NCI-H226 (cell line): ENCODE measurements at places on chromosomes 5 and 9.

GRCh38 chr5:157473383-157474320 lies 13.6 kb downstream of the NIPAL4 start:
- no peak for DNase-seq

- DNase-seq: no peak
Measured at GRCh38 chr5:124514956-124515355, 231.5 kb downstream of the ZNF608 start.

- no peak for DNase-seq
Measured at GRCh38 chr9:113501129-113501686, 37.7 kb downstream of the RGS3 start.

DNA sequence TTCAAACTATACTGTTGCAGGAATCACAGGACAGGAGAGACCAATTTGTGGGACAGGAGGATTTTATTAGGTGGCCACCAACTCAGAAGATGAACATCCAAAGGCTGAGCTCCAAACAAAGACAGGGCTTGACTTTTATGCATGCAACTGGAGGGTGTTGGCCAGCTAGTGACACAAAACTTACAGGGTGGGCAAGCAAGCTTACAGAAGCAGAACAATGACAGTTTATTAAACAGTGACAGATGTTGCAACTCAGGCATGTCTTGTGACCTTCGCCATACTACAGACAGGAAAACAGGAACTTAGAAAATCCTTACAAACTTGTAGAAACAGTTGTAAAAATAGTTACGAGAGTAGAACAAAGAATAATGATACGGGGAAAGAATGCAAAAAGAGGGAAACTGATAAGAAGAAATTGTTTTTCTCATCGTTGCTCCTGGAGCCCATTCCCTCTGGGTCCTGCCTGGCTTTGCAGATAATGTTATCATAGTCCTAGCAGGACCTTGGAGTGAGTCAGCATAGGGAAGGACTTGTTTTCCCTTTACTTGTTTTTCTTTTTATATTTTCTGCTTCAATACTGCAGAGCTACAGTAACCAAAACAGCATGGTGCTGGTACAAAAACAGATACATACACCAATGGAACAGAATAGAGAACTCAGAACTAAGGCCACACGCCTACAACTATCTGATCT lies 2083.0 kb upstream of the ACO1 start:
- DNase-seq: no peak

- DNase-seq: no peak
Measured at GRCh38 chr5:143322176-143322575, 81.3 kb downstream of the NR3C1 start.

- no peak for DNase-seq
Measured at GRCh38 chr5:61084658-61085057, 77.6 kb downstream of the SMIM15 start.

DNA sequence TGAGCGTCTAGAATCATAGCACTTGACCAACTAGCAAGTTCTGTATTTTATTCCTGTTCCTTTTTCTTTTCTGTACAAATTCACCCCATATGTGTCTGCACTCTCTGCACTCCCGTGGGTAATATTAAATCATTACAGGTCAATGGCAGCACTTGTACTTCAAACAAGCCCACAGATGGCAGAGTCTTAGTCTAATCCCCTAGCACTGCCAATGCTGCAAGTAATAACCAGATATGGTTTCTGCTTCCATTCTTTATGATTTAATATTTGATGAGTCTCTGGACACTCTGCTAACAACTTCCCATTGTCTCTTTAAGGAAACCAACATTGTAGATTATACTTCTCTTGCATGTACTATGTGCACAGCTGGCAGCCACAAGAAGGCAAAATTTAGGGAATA lies 343.8 kb upstream of the CHD1 start:
- no peak for DNase-seq

GRCh38 chr9:2109069-2109650 lies 94.0 kb downstream of the SMARCA2 start:
- DNase-seq: no peak

GRCh38 chr9:100441911-100442361 lies 15.0 kb downstream of the MSANTD3 start:
- DNase-seq: no peak

GRCh38 chr5:121851643-121852574 lies at the start of gene FTMT:
Gene FTMT, plus strand, starts transcription at chr5:121851882. Its CDS starts 82 bp downstream, at chr5:121851964.
- no peak for DNase-seq

DNA sequence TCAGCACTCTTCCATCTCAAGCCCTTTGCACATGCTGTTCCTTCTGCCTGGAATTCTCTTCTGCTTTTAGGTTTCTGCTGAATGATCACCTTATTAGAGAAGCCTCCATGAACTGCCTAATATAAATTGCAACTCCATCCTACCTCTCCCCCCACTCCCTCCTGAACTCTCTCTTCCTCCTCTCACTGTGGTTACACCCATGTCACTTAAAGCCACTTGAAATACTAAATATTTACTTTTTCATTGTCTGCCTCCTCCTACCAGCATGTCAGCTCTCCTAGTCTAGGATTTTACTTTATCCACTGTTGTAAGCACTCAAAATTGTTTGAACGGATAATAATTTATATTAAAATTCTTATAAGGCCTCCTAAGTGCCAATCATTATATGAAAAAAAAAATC lies 43.8 kb downstream of the ACTL7B start:
- no peak for DNase-seq

DNA sequence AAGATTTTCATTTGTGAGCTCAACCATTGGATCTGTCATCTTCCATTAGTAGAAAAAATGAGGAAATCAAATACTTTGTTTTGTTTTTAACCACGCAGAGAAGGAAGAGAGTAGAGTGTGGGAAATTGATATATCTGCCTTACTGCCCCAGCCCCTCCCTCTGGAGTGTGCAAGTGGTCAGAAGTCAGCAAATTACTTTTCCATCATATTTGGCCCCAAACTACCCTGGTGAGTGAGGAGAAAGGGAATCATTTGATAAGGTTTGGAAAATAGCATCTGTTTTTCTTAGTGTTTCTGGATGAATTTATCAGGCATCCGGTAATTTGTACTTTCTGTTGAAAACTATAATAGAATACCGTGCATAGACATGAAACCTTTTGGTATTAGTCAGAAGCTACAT lies 327.4 kb downstream of the MARCHF11 start:
- no peak for DNase-seq

GRCh38 chr5:170277867-170278281 lies 19.7 kb downstream of the LCP2 start:
- DNase-seq: no peak

DNA sequence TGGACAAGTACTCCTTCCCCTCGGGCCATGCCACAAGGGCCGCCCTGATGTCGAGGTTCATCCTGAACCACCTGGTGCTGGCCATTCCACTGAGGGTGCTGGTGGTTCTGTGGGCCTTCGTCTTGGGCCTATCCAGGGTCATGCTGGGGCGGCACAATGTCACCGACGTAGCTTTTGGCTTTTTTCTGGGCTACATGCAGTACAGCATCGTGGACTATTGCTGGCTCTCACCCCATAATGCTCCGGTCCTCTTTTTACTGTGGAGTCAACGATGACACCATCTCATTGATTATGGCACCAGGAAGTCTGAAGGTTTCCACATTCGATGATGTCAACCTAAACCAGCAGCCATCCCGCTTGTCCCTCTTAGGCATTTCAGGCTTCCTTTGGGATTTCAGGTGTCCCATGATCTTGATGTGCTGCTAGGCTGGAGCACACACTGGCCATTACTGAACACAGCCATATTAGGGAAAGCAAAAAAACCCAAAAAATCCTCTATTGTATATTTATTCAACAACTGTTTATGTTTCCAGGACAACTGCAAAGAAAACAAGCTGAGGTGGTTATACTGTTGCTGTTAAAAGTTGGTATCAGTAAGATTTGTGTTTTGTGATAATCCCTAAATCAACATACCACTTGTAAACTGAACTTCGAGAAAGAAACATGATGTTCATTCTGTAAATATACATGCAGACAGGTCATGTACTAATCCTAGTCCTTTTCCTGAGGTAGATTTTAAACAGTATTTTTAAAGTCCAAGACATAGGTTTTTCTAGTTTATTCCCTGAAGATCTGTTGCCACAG lies 1.1 kb downstream of the PLPP6 start:
- no peak for DNase-seq

DNA sequence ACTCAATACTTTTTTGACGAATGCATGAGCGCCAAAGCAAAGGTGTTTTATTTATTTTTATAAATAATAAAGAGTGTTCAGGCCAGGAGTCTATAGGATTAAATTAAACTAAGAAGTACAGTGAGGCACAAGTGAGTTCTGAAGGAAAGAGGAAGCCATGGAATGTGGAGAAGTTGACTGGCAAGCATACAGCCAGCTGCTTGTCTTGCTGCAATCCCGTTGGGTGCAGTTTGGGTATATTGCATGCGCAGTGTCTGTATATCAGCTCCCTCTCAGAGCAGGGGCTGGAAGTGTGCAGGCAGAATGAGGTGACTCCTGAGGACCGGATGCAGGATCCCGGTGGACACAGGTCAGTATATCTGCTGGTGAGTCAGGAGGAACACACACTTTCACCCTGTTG lies 315.6 kb downstream of the ZSWIM6 start:
- DNase-seq: no peak

DNA sequence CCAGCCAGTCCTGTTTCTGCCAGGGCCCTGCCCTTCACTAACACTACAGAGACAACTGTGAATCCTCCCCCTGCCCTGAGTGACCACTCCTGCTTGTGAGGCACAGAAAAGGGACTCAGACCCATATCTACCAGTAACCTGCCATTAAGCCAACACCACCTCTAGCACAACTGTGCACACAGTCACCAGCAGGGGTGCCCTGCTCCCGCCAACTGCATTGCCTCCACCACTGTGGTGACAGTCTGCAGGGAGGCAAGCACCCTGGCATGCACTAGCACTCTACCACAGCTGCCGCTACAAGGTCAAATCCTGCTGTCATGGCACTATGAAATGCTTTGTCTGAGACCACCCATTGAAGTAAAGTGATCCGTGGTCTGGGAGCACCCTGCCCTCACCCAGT lies 1028.5 kb upstream of the CDH9 start:
- no peak for DNase-seq

DNA sequence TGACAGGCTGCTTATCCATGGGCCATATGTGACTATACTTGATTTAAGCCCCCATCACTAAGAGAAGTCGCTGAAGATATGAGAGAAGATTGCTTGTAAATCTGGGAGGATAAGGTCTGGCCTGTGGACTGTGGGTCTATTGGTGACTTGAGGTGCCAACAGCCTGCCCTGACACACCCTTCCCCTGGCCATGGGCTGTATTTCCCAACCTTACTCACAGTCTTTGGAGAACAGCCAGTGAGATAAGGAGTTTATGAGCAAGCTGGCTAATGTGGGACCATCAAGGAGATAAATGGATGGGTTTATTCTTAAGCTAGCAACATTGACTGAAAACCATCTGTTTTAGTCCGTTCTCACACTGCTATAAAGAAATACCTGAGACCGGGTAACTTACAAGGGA lies 231.3 kb downstream of the ZSWIM6 start:
- peak; percentile 76 for DNase-seq

GRCh38 chr5:95620870-95621838 lies 1.3 kb downstream of the GPR150 start:
- no peak for DNase-seq

DNA sequence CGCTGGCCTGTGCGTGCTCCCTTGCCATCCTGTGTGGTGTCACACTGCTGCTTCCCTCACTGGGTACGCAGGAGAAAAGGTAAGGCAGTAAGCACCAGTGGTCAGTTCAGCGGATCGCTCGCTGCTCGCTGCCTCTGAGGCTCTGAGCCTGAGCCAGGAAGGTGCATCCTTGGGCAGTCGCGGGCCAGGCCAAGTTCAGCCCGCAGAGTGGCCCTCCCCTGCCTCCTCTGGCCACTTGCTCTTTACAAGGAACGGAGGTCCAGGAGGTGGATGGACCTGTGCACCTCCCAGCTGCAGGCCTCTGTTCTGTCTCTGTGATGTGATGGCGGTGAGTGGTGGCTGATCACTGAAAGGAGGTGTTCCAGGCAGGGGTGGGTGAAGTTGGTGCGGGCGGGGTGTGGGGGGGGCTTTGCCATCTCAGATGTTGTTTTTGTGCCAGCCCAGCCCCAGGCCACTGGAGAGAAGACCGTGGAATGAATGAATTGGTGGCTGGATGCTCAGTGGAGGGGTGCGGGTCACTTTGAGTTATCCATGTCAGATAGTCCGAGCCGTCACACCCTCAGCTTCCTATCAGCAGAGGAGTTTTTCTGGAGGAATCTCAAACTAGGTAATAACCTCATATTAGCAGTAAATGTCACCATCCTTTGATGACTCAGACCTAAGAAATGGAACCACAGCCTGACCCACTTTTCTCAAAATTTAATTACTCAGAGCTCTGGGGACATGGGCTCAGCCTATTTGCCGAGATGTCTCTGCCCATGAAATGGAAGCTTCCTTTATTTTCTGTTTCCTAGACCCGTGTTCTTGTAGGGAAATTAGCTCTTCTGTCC lies 7.3 kb downstream of the COL5A1 start:
- peak; percentile 17 for DNase-seq

- no peak for DNase-seq
Measured at GRCh38 chr5:168780888-168781287, 201.7 kb upstream of the PANK3 start.

DNA sequence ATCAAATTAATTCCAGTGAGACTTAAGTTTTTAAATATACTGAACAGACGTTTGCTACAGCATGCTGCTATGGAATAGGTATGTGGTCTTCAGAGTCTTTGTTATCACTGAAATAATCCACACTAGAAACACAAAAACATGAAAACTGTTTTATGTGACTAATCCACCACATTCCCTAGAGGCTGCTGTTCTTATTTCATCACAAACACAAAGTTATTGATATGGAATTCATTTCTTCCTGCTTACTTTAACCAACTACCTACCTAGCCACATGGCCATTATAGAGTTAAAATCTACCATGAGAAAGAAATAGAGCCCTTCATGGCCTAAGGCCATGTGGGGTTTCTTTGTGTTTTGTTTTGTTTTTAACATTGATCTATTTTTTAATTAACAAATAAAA lies 232.3 kb upstream of the PTGER4 start:
- DNase-seq: no peak

- no peak for DNase-seq
Measured at GRCh38 chr5:115571441-115571878, 26.9 kb upstream of the FEM1C start.

- no peak for DNase-seq
Measured at GRCh38 chr9:69549310-69550202, 122.6 kb downstream of the APBA1 start.

GRCh38 chr5:31051316-31051715 lies 142.2 kb upstream of the CDH6 start:
- DNase-seq: no peak
